RPMI8226 (cell line): ENCODE measurements at places on chromosomes 13 and 19.
A peak's percentile ranks its signal among the peaks of the same experiment; 100 is the strongest.

GRCh38 chr13:54449922-54450321 is 1421.3 kb downstream of the OLFM4 start:
- DNase-seq, result no peak

- DNase-seq, result no peak
These were observed 17.5 kb downstream of the KLF2 start for GRCh38 chr19:16342002-16342715.

- DNase-seq, result peak; percentile 22
These were observed 50.2 kb upstream of the TPM4 start for GRCh38 chr19:16026131-16026530.

DNA sequence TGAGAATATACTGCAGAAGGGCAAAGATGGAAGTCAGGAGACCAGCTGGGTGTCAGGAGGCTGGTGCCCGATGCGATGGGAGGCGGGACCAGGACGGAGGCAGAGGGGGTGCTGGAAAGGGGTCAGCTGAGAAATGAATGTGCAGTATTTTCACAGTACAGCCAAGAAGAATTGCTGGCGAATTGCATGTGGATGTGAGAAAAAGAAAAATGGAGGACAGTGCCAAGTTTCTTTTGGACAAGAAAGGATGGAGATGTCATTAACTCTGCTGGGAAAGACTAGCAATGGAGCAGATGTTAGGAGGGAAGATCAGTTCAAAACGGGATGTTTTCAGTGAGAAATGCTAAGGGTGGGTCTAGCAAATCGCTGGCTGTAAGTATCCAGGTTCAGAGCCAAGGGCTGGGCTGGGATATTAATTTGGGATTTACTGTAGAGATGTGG is 7.0 kb downstream of the CRYL1 start:
- DNase-seq, result no peak

DNA sequence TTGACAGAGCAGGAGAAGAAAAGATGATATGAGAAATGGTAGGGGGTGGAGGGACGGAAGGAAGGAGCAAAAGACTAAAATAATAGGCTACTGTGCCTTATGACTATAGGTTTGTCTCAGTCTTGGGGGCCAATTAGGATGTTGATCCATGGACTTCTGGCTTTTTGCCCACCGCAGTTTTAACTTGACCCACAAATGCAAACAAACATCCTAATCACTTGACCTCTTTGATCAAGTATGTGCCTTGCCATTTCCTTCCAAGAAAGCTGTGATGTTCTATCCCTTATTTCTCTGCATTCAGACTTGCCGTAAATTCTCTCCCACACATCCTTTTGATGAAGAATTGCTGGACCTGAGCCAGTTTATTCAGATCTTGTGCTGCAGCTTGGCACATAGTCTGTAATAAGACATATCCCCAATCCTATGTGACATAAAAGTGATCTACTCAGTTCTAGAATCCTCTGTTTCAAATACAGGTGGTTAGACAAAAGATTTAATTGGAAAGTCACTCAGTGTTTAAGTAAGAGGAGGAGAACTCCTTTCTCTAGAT is 62.8 kb downstream of the TPT1 start:
- no peak for DNase-seq

- no peak for DNase-seq
These were observed 35.8 kb downstream of the STOML3 start for GRCh38 chr13:38954844-38955243.

- DNase-seq, result no peak
These were observed 11.4 kb upstream of the EDDM13 start for GRCh38 chr19:56261145-56261544.

- no peak for DNase-seq
These were observed 63.6 kb upstream of the FLT1 start for GRCh38 chr13:28558567-28558966.

GRCh38 chr19:1134431-1134830 is 30.6 kb downstream of the GPX4 start:
- no peak for DNase-seq
